ENCODE measurements at places on chromosomes 7 and 10. TPM values are rescaled to one million over a fixed set of nuclear protein-coding genes. Genes with fewer than 3 reads are reported as not detected.

- DNase-seq: no peak
- H3K27me3 ChIP-seq: no peaks in the 10 kb centered on the region
- no peaks in the 10 kb centered on the region for H3K4me1 ChIP-seq
Observed at GRCh38 chr10:103661198-103661950, 167.9 kb downstream of the NEURL1 start.

The FZD8 gene
- total RNA-seq: 27.4 TPM

DNA sequence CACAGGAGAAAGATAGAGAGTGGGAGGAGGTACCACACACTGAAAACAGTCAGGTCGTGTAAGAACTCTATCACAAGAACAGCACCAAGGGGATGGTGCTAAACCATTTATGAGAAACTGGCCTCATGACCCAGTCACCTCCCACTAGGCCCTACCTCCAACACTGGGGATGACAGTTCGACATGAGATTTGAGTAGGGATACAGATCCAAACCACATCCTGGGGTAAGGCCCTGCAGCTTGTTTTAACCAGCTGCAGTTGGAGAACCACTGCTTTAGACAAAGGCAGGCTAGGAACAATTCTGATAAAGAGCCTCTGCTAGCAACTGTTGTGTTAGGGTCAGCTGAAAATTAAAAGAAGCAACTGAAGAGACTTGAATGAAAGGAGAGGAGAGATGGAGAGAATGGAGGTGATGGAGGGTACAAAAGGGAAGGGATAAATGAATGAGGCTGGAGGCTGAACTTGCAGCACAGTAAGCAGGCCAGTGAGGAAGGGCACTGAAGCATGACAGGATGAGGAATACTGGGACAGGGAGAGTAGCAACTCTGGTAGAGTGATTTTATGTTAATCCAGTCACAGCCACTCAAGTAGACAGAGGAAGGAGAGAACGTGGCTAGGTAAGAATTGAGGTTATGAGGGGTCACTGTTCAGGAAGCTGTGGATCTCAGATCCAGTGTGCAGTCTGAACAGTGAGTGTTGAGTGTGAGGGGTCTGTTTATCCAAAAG lies 23.6 kb downstream of the MEST start:
- H3K36me3 ChIP-seq: no peaks in the 10 kb centered on the region
- no peak for DNase-seq
- no peaks in the 10 kb centered on the region for H3K27me3 ChIP-seq
- H3K4me1 ChIP-seq: peaks cover 1% of the 10 kb centered on the region
- no peak overlapping the region for H3K27ac ChIP-seq

GRCh38 chr10:103080891-103081581 lies 112.0 kb downstream of the NT5C2 start:
- no peak overlapping the region for H3K27ac ChIP-seq
- H3K4me3 ChIP-seq: no peak overlapping the region
- no peak for DNase-seq
- no peaks in the 10 kb centered on the region for H3K27me3 ChIP-seq

DNA sequence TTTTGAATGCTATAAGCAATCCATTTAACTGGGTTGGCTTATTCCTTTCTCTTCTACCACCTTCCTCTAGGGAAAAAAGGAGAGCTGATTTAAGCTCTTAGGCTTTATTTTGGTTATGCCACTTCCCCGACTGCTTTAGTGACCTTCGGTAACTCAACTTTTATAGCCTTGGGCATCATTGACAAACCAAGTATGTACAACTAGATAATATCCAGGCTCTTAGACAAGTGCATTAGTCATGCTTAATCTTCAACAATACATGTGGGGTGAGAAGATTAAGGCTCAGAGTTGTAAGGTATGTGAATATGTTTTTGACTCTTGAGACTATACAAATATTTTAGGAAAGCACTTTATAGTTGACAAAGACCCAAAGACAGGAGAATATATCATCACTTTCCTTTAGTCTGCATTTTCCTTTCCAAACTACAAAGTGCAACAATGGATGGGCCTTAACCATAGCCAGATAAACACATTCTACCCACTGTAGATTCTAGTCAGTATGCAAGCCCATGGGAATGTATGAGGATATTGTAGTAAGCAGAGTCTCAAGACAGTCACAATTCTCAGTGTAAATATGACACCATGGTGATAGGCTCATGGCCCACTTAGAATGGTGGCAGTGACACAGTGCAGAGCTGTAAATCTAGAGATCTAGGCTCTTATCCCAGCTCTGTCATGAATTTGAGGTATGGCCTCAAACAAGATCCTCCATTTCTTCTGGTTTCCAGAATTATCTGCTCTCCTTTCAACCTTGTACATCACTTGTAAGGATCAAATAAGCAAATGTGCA lies 1117.3 kb downstream of the SORCS3 start:
- H3K27me3 ChIP-seq: peaks cover 3% of the 10 kb centered on the region
- peaks cover 12% of the 10 kb centered on the region for H3K4me1 ChIP-seq
- DNase-seq: no peak
- no peak overlapping the region for H3K27ac ChIP-seq
- H3K4me3 ChIP-seq: no peak overlapping the region

The TFEC gene
- total RNA-seq: not detected

DNA sequence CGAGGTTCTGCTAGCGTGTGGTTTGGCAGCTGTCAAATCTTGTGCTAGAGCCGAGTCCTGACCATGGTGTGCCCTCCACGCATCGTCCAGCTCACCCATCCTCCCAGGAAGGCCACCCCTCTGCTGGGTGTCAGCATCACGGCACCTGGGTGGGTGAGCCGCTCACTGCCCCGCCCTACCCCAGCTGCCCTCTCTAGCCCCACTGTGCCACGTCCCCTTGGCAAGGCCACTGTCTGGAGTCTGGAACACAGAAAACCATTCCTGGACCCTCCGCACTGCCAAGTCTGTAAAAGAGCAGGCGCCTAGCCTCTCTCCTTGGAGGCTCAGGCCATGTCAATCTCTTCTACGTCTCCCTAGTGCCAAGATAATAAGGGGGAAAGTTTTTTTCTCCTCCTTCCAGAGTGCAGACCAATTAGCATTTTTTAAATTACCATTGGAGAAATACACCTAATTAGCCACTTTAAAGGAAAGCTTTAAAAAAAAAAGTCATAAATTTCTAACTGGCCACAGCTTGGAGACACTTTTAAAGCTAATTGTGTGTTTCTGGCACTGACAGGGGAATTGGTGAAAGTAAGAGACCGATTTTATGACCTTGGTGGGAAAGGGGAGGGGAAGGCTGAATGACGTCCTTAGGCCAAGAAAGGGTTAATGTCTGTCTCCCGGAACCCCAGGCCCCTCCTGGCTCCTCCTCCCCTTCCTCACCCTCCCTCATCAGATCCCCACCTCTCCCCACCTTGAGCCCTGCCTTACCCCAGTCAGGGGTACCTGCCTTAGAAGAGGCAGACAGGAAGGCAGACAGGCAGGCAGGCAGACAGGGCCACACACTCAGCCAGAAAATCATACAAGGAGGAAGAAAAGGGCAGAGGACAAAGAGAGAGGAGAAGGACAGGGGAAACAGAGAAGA lies 151.2 kb downstream of the PLXNA4 start:
- H3K27me3 ChIP-seq: peaks cover 20% of the 10 kb centered on the region
- no peaks in the 10 kb centered on the region for H3K36me3 ChIP-seq
- H3K4me1 ChIP-seq: no peaks in the 10 kb centered on the region
- H3K4me3 ChIP-seq: no peak overlapping the region
- DNase-seq: no peak

DNA sequence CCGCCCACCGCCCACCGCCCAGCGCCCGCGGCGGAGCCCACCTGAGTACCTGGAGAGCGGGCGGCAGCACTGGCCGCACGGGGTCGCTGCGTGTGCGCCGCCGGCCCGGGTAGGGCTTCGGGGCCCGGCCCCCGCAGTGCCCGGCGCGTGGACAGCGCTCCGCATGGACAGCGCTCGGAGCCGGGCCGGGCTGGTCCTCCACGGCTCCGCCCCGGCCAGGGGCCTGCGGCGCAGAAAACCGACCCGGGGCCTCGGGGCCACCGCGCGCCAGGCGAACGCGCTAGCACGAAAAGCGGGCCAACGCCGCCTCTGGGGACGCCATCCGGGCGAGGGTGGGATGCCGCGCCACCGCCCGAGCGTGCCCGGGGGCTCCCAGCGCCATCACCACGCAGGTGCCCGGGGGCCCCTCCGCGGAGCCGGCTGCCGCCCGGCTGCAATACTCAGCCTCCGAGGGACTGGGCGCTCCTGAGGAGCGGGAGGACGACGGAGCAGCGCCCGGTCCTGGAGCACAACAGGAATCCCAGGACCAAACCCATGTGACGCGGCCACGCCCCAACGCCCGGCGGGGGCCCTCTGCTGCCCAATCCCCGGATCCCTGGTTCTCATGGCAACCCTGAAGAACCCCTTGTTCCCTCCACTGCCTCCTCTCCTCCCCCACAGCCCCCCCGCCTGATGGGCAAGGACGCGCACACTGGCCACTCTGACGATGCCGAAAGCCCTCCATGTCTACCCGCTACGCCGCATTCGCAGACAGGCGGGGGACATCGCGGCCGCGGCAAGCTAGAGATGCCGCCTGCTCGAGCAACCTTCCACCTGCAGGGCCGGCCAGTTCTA lies at the start of gene GRB10:
TSS of gene GRB10 (minus strand) at position 522 of the 834 bp plus-strand sequence. CDS start 50,574 bp downstream, outside the sequence.
- H3K4me3 ChIP-seq: peak within 1 kb of the TSS; percentile 75
- peaks cover 39% of the 10 kb centered on the region for H3K27me3 ChIP-seq
- DNase-seq: peak; percentile 27
- H3K4me1 ChIP-seq: peaks cover 25% of the 10 kb centered on the region

The NODAL gene
- total RNA-seq: not detected
